ENCODE measurements at places on chromosomes 3 and 15.

DNA sequence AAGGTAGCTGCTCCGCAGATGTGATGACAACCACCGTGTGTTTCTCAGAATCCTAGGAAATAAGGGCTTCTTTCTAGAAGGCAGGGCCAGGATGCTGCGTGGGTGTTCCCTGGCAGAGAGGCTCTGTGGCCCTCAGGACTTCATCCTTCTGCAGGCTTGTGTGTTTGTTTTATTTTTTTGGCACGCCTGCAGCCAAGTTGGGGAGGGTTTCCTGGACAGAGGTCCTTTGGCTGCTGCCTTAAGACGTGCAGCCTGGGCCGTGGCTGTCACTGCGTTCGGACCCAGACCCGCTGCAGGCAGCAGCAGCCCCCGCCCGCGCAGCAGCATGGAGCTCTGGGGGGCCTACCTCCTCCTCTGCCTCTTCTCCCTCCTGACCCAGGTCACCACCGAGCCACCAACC lies at the start of gene CLEC3B:
CLEC3B (plus strand) TSS at position 266 of the 400 bp plus-strand sequence; CDS start at position 326, 60 bp downstream.
- no peak for DNase-seq

DNA sequence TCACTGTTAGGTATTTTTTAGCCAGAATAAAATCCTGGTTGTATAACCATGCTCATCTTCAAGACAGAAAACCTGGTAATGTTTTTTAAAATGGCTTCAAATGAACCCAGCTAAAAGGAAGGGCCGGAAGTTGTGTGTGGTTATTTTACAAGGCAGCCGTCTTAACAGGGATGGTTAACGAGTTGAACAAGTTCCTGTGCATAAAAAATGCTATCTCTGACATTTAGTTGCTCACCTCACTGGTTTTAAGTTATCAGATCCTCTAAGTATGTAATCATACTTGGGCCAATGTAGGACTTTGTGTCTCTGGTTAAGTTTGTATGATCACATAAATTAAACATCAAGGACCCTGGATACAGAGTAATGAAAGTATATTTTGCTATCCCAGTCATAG lies 2.1 kb downstream of the ATP11B start:
- DNase-seq, result no peak

GRCh38 chr3:58218904-58219303 lies 8.1 kb upstream of the DNASE1L3 start:
- no peak for DNase-seq

DNA sequence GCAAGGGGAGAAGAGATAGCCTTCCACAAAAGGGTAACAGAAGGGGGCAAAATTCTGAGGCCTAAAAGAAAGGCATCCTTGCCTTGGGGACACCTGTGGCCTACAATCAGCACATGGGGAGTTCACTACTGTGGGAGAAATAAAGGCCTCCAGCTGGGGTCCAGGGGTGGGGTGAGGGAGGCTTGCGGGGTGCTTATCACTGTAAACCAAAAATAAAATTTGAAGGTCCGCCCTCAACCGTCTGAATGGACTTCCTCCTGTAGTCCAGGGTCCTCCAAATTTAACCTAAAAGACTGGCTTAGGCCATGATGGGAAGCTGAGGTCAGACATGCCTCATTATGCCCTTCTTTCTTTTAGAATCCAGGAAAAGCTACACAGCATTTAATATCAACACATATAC lies 2.1 kb upstream of the POLR2M start:
- DNase-seq, result no peak

DNA sequence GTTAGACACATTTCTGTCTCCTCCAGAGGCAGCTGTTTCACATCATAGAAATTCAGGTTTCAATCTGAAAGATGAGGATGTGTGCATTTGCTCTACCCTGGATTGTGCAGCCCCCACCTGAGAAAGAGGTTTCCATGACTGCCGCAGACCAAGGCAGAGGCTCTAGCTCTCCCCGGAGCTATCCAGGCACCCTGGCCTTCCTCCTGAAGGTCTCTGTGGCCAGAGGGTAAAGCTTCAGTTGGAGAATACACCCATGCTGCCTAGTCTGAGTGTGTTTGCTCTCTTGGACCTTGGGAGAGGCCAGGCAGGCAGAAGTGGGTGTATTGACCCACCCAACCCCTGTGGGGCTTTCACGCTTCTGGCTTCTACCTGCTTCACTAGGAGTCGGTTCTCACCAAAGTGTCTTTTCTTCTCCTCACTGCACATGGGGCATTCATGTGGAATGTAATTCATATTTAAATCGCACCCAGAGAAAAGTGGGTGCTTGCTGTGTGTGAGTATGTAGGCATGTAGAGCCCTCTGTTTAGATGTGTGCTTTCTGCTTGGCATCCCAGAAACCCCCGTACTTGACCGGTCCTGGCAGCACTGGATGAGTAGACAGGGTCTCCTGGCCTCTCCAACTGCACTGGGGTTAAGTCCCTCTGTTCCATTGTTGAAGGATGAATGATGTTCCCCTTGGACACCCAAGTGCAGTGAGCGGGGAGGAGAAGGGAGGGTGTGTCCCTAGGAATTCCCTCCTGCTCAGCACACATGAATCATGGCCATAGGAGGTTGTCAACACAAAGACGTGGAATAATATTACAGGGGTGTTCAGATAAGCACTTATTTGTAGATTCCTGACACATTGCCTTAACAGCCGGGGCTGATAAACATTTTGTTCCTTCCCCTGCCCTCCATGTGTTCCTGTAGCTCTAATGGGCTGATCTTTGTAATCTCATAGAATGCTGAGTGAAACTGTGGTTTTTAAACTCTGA lies 20.3 kb upstream of the RAB6B start:
- no peak for DNase-seq

DNA sequence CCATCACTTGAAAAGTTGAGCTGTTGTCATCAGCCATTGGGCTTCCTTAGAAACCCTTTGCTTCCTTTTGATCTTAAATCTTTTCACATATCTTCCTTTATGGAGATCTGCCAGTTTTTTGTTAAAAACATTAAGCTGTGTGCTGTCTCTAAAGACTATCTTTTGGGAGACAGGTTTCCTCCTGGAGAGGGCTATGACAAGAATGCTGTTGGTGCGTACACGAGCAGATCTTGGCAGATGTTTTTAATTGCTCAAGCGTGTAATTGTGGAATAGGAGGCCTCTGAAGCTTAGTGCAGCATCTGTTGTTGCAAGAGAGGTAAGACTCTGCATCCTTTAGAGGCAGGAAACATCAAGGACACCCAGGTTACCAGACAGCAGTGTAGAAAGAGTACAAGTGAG lies 56.8 kb downstream of the PHLDB2 start:
- no peak for DNase-seq

DNA sequence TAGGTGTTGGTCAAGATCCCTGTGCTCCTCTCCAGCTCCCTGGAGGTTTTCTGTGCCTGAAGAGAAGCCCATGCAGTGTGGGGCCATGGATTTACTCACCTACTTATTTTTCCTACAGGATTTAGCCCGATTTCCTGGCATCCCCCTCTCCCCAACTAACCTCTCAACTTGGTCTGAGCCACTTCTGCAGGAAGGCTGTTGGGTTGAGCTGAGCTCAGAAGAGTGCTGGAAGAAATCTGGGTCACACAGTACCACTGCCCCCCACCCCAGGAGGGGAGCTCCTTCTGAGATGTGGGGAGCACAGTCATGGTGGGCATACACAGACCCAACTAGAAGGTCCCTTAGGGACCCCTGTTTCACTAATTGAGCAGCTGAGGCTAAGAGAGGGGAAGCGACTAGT lies 34.4 kb upstream of the SLCO2A1 start:
- DNase-seq, result no peak

DNA sequence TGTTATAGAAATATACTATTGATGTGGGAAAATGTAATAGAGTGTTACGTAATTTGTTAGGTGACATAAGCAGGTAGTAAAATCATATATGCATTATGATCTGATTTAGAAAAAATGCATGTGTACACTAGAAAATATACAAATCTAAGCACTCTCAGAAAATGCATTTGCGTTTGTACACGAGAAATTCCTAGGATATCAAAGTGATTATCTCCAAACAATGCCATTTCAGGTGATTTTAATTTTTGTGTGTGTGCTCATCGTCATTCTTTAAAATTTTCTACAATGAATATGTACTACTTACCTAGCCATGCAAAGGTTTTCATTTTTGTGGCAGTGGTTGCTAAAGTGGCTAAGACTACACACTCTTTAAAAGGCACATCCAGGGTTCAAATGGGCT lies 140.8 kb upstream of the RAD18 start:
- DNase-seq, result no peak

All from caudate nucleus (tissue), 63 donors.